Activated CD4-positive, alpha-beta T cell treated with anti-CD3 and anti-CD28 coated beads, Interleukin-2, Interleukin-4, amounts not matched to agents 100 ng/mL and 50 ng/mL, durations not matched to agents 16 hours and 8 hours (primary cell): ENCODE measurements at places on chromosomes 6 and 20.

DNA sequence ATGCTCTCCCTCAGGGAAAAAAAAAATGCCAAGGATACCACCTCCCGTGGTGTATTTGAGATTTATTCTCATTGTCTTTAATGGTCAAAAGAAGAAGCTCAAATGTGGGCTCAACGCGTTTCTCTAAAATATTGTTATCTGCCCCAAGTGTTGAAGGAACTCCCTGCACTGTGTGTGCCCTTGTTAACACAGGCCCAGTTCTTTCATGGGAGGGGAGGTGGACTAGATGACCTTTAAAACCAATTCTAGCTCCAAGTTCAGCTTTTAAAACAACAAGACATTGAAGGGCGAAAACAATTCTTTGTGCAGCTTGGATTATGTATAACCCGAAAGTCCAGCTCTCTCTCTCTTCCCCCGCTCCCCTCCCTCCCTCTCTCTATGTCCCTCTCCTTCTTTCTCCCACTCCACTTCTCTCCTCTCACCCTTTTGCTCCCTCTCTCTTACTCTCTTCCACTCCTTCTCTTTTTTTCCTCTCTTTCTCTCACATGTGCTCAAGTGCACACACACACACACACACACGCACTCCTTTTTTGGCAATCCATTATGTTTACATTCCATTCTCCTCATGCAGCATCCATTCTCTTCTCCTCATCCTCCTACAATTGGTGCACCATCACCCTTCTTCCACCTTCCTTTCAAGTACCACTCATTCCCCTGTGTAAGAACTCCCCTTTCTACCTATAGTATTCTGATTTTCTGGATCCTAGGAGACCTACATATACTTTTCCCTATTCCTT is 8.5 kb downstream of the HLA-DMB start:
- DNase-seq = no peak

- DNase-seq = no peak
Observed at GRCh38 chr6:1872649-1873131, 263.0 kb downstream of the FOXC1 start.

DNA sequence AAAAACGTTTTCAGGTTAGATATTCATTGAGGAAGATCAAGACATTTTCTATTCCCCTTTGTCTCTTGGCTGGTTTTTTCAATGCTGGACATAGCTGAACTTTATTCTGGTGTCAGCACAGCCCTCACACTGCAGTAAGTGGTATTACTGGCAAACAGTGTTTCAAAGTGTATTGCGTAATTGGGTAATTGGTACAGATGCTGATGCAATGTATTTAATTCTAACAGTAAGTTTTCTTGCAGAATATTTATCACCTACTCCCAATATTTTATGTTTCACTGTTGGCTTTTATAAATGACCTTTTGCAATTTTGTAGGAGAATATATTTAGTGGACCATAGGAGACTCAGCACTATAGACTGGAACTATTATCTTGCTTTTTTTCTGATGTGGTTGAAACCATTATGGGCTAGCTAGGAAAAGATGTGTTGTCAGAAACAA is 287.6 kb upstream of the SOX4 start:
- no peak for DNase-seq

DNA sequence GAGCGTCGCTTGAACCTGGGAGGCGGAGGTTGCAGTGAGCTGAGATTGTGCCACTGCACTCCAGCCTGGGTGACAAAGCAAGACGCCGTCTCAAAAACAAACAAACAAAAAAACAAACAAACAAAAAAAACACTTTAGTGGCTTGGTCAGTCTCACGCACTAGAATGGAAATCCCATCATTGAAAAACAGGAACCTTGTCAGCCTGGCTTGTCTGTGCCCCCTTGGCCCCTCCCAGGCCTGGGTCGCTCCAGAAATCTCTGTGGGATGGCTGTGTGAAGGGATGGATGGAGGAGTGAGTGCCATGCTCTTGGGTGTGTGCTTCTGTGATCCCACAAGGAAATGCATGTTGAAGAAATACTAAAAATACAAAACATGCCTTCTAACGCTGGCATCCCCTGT is 20.9 kb upstream of the NAA20 start:
- no peak for DNase-seq

DNA sequence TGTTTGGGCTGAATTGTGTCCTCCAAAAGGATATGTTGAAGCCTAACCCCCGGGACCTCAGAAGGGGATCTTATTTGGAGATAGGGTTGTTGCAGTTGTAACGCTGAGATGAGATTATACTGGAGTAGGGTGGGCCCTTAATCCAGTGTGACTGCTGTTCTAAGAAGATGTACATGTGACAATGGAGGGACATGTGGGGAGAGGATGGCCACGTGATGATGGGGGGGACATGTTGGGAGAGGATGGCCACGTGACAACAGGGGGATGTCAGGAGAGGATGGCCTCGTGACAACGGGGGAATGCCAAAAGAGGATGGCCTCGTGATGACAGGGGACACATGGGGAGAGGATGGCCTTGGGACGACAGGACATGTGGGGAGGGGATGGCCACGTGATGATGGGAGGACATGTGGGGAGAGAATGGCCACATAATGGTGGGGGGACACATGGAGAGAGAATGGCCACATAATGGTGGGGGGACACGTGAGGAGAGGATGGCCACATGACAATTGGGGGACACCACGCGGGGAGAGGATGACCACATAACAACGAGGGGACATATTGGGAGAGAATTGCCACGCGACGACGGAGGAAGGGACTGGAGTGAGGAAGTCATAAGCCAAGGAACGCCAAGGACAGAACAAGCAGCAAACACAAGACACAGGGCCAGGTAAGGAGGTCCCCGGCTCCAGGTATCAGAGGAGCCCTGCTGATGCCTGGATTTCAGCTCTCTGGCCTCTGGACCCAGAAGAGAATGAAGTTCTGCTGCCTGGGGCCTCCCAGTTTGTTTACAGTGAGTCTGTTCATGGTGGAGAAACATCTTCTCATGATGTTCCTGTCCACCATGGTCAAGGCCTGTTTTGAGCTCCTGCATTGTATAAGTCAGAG is 29.2 kb downstream of the SYNJ2 start:
- no peak for DNase-seq

DNA sequence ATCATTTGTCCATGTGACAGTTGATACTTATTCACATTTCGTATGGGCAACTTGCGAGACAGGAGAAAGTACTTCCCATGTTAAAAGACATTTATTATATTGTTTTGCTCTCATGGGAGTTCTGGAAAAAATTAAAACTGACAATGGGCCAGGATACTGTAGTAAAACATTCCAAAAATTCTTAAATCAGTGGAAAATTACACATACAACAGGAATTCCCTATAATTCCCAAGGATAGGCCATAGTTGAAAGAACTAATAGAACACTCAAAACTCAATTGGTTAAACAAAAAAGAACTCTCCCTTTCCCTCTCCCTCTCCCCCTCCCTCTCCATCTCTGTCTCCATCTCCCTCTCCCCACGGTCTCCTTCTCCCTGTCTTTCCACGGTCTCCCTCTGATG is 19.4 kb upstream of the EIF2S2 start:
- DNase-seq = no peak

- no peak for DNase-seq
Observed at GRCh38 chr6:42236030-42236429, 18.4 kb upstream of the MRPS10 start.

DNA sequence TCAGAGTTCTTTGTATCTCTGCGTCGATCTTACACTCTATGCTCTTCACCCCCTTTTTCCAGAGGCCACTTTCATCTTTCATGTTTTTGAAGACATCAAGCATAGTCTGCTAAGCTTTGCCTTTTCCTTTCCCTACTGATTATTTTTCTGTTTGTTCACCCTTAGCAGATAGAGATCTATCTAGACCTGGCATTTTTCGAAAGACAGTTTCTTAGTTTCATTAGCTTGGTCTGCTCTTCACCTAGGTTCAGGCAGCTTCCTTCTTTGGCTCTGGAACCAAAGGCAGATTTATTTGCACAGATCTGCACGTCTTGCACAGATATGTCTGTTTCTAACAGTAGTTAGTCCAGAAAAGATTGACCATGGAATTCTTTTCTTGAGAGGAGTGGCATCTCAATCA is 122.7 kb upstream of the HS3ST5 start:
- no peak for DNase-seq

DNA sequence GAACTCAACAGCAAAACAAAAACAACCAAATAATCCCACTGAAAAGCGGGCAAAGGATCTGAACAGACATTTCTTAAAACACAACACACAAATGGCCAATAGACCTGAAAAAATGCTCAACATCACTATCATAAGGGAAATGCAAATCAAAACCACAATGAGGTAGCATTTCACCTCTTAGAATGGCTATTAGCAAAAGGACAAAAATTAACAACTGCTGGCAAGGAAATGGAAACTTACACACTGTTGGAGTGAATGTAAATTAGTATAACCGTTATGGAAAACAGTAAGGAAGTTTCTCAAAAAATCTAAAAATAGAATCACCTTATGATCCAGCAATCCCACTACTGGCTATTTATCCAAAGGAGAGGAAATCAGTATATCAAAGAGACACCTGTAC is 20.9 kb downstream of the FAM8A1 start:
- DNase-seq = no peak

GRCh38 chr6:16205377-16206144 is 32.8 kb upstream of the GMPR start:
- DNase-seq = no peak

GRCh38 chr6:39338397-39338796 is 15.9 kb upstream of the KCNK16 start:
- no peak for DNase-seq

DNA sequence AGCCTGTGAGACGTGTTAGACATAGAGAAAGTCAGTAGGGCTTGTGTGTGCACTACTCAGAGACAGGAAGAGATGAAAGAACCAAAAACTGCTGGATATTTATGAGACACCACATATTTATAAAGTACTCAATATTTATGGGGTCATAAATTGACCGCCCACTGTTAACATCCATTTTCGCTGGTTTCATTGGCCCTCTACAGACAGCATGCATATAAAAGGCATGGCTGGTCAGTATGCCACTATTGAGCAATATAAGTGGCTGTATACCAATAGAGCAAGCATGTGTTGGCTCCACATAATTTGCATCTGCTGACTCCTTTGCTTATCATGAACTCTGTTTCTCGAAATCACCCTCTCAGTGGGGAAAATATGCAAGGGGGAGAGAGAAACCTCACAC is 110.3 kb upstream of the BTN3A2 start:
- DNase-seq = no peak

DNA sequence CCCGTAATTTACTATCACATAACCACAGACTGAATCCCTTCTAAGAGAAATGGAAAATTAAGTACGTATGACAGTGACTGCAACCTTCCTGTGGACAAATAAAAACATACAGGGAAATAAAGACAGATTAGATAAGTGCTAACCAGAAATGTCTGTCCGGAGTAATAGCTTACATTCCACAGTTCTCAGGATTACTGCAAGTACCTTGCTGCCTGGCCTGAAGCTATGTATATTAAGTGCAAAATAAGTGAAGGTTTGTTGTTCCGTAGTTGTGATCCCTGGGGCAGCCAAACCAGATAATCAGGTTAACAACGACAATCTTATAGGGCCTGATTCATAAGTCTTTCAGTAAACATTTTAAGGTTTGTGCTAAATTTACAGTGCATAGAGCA is 2.8 kb downstream of the NEDD9 start:
- no peak for DNase-seq

DNA sequence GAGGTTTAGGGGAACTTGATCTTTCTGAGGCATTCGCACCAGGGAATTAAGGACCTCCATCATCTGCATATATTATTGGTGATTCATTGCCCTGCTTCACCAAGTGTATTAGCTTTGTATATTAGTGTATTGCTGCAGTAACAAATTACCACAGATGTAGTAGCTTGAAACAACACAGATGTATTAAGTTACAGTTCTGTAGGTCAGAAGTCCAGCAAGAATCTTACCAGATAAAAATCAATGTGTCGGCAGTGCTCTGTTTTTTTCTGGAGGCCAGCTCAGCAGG is 65.8 kb downstream of the HMGN3 start:
- DNase-seq = no peak

DNA sequence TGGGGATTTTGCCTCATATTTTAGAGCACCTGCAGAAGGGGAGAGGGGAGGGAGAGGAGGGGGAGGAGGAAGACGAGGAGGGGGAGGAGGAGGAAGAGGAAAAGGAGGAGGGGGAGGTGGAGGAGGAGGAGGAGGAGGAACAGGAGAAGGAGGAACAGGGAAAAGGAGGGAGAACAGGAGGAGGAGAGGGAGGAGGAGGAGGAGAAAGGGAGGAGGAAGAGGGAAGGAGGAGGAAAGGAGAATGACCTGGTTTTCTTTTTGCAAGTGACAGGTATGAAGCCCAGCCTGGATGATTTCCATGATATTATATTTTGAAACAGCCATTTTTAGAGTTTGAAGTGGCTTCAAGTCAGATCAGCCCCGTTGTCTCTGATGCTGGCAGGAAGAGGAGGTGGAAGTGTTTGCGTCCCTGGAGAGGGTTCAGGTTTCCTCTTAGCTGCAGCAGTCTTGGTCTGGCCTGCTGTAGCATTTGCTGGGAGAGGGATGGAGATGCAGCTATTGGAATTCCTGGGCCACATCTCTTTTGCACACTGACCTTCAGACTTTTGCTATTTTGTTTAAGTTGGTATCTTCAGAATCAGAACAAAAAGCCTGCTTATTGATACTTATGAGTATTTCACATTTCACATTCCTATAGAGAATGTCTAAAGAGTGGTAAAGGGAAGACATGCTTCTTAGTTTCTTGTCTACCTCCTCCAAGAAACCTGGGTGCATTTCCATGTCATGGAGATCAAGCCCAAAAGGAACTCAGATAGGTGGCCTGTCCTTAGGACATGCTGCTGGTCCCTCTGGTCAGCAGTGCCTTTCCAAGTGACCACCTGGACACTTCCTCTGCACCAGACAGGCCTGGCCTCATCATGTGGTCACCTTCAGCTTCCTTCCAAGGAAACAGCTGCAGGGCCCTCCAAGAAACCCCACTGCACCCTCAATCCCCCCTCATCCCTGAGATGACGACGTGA is 54.3 kb upstream of the IYD start:
- no peak for DNase-seq

DNA sequence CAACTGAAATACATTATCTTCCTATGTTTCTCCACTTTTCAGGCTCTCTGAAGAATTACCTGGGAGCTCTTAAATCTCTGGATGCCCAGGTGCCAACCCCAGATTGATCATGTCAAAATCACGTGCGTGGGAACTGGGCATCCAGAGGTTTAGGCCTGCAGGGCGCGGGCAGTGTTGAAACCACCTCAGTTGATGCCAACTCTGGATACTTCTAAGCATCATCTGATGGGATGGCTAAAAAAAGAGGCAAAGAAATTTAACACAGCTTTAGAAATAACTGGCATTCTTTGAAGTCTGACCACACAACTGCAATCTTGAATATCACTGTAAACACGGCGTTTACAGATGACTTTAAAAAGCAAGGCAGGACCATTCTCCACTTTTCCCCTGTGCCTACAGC is 41.9 kb downstream of the PTGIS start:
- no peak for DNase-seq
